ENCODE measurements at places on chromosomes 1 and 21.

- DNase-seq, result no peak
Measured at GRCh38 chr21:20215959-20216358, 782.2 kb upstream of the NCAM2 start.

- no peak for DNase-seq
Measured at GRCh38 chr1:11951901-11952300, 17.4 kb downstream of the PLOD1 start.

GRCh38 chr1:156281693-156282478 is 739 bp downstream of the SMG5 start:
- no peak for DNase-seq

DNA sequence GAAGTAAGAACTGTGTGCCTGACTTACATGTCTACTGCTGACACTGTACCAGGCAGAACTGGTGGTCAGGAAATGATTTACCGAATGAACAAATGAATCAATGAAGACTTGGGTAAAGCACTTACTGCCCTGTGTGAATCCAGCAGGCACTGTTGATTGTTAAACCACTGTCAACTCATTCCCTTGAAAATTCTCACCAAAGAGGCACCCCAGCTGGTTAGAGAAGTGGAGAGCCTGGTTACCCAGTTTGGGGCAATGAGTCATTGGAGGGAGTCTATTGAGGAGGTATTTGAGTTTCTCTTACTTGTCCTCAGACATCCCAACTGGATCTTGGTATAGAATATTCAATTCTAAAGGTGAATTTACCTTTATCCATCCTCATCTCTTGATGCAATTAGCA is 34.2 kb downstream of the JUN start:
- no peak for DNase-seq

DNA sequence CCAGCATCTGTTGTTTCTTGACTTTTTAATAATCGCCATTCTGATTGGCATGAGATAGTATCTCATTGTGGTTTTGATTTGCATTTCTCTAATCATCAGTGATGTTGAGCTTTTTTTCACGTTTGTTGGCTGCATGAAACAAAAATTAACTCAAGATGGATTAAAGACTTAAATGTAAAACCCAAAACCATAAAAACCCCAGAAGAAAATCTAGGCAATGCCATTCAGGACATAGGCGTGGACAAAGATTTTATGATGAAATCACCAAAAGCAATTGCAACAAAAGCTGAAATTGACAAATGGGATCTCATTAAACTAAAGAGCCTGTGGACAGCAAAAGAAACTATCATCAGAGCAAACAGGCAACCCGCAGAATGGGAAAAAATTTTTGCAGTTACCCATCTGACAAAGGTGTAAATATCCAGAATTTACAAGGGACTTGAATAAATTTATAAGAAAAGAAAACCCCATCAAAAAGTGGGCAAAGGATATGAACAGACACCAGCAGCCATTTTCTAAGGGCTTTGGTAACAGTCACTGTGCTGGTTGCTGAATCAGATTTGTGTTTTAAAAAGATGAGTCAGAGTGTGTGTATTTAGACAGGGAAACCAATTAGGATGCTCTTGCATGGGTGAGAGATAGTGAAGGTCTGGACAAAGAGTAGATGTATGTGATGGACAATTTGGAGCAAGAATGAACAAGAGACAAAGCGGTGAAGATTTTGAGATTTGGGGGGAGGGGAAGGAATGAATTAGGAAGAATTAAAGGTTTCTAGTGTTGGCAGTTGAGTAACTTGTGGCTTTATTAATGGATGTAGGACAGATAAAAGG is 110.7 kb downstream of the RYR2 start:
- no peak for DNase-seq

DNA sequence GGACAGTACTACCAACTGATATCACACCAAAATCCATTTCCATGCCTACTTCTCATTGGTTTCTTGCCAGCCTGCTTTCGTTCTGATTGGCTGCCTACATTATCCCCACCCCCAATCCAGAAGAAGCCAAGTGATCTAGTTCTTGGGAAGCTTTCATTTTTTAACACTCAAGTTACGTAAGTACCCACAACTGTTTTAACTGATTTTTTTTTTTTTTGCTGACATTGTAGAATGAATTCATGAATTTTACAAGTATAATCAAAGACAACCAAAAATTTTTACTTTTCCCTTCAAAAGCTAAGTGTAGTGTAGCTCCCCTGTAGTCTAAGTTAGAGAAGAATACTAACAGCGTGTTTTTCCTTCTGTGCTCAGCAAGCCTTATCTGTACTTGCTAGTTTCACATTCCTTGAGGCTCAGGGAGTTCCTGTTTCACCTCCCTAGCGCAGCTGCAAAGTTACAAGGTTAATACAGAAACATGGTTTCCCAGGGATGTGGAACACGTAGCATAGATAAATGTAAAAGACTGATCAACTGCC is at the start of gene SLC9C2:
Gene SLC9C2 (minus strand): TSS at position 17 of the 536 bp plus-strand sequence. CDS start 1,296 bp downstream, outside the sequence.
- no peak for DNase-seq

DNA sequence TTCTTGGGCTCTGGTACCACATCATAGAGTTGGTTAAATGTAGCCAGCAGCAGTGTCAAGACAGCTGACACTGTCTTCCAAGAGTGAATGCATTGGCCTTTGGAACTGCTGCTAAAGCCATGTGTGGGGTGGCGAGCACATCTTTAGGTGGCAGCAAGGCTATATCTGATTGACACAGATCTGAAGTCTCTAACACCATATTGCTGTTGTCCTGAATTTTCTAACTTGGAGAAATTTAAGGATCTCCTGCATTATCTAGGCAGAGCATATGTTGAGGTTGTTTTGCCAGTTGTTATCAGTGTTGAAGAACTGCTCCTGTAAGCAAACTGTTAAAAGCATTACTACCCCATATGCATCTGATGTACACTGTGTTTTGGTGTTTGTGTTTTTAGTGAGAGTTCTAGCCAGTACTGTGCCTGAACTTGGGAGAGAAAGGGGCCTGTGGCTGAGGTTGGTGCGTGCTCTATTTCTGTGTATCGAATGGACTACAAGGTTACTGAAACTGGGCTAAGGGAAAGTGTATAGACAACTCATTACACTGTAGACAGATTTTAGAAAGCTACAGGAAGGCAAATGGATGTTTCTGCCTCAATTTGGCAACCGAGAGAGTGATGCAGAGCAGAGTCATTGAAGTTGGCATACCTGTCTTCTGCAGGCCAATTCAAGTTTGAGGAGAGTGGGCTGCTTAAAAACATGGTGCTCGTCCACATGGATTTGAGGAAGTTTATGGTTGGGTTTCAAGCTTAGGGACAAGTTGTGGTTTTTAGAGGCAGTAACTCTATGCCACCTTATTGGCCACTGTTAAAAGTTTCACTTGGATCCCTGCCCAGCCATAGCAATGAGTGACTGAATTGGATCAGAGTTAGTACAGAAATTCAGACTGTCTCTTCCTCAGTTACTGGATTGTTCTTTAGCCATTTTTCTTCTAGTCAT is 16.9 kb downstream of the DYRK3 start:
- DNase-seq, result no peak

GRCh38 chr21:41548781-41549180 is 40.8 kb upstream of the TMPRSS2 start:
- no peak for DNase-seq

- DNase-seq, result no peak
Measured at GRCh38 chr1:91153341-91153740, 131.5 kb upstream of the ZNF644 start.

DNA sequence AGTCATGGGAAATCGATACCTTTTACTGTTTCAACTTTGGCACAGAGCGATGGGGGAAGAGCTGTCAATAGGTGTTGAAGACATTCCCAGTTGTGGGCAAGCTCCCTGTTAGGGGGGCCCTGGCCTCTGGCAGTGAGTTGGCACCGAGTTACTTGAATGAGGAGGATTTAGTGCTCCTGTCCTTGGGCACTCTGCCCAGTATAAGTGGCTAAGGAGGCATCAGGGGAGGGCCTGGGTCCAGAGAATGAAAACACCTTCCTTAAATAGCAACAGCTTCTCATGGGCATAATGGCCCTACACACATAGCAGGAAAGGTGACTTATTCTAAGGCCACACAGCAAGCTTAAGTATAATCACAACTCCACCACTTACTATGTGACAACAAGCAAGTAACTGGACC is 664.4 kb downstream of the PTPRU start:
- DNase-seq, result no peak

DNA sequence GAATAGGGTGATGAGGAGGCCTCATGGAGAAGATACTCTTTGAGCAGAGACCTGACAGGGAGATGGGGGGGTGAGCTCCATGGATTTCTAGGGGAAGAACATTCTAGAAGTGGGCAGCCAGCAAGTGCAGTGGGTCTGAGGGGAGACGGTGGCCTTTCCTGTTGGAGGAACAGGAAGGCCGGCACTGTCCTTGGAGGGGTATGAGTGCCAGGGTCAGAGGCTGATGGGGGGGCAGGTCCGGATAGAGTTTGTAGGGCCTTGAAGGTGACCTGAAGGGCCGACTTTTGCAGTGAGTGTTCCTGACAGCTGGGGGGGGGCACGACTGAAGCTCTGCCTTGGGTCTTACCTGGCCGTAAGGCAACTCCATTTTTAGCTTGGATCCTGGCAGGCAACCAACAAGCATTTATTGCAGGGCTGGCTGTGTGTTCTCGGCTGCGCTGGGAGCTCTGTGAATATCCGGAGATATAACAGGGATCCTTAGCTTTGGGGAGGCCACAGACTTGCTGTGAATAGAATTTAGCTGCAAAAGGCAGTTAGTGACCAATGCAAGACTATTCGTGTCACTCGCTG is 130.6 kb downstream of the MRPS6 start:
- no peak for DNase-seq

DNA sequence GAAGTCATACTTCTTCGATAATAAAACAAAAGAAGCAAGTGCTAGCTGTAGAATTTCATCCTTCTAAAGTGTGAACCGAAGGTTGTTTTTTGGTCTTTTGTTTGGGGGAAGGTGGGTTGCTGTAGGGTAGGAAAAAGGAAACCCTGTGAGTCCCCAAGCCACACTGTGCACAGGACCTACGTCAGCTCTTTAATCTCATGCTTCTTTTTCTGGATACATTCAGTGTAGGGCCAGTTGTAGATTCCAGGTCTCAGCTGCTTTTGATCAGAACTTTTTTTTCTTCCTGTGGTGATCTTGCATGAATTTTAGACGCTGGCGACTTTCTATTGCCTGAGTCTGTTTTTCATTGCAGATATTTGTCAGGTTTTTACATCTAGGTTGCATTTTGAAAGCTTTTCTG is 40.2 kb downstream of the BCL9 start:
- no peak for DNase-seq

DNA sequence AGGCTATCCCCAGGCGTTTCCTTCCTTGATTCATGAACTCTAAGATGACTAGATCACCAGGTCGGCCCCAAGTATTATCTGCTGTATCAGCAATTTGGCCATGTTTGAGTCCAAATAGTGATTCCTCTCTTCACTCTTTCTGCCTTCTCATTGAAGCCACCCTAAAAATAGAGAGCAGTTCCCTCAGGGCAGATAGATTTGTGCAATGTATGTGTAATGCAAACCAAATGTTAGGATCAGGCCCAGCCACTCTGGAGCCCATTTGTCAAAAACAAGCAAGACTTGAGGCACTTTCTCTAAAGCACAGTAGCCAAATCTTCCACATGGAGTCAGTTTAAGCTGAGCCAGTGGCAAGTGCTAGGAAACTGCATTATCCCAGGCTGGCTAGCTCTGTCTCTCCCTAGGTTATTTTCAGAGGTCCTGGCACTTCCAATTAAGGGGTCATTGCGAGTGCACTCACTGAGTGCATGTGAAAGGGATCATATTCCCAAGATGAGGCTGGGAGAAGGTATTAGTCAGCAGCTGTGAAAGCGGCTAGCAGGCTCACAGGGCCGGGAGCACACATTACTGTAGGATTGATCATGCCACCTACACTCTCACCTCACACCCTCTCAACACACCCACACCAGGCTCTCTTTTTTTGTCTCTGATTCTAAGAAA is 97.9 kb upstream of the RAB3GAP2 start:
- no peak for DNase-seq

DNA sequence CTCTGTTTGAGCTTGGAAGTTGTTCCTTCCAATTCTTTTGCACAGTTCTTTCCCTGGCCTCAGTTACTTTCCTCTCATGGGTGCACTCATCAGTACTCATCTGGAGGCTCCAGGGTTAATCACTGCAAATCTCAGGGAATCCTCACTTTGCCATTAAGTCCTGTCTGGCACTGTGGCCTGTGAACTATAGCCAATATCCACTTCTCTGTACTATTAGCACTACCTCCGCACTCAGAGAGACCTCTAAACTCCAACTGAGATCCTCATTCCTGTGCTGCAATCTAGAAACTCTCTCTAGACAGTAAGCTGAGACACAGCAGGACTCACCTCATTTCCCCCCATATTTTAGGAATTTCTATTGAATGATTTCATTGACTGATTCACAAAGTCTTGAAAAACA is 311.3 kb downstream of the NCAM2 start:
- DNase-seq, result no peak

- no peak for DNase-seq
Measured at GRCh38 chr1:117544509-117545109, 61.2 kb upstream of the TENT5C start.

DNA sequence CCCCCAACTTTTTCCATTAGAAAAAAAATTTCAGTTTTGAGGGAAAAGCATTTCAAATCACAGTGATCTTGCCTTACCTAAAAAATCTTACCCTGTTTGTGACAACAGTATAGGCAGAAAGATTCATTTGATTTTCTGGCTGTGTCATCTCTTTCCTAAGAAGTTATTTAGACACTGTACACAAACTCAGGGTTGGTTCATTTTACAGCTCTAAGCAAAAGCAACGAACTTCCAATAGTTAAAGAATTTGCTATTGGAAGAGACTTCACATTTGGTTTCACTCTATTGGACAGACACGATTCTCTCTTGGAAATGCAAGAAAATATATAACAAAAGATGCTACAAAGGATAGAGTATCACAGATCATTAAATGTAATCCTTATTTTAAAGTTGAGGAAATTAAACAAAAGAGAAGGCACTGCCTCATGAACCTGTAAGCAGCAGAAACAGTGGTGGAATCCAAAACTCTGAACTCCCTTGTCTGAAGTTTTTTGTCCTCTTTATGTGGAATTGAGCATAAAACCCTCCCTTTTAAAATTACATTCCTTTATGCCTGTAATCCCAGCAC is 20.8 kb downstream of the EYA3 start:
- no peak for DNase-seq

- no peak for DNase-seq
Measured at GRCh38 chr1:227944931-227945890, 2.5 kb downstream of the WNT9A start.

DNA sequence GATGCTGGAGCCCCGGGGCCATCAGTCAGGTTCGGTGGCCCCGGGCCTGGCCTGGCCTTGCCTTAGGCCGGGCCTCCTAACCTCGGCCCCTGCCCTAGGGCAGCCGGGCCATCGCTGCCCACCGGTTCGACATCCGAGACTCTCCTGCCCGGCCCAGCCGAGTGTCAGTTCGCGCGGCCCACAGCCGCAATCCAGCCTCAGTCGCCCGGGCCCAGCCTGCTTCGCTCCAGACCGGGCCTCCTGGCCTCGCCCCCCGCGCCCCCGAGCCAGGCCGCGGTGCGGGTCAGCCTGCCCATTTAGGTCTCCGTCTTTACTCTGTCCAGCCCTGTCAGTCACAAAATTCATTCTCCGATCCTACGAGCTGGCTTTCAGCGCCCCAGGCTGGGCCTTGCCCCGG is 777 bp downstream of the LRRC41 start:
- DNase-seq, result no peak
